NCI-H2081 (cell line): ENCODE measurements at places on chromosomes 11 and 22.

DNA sequence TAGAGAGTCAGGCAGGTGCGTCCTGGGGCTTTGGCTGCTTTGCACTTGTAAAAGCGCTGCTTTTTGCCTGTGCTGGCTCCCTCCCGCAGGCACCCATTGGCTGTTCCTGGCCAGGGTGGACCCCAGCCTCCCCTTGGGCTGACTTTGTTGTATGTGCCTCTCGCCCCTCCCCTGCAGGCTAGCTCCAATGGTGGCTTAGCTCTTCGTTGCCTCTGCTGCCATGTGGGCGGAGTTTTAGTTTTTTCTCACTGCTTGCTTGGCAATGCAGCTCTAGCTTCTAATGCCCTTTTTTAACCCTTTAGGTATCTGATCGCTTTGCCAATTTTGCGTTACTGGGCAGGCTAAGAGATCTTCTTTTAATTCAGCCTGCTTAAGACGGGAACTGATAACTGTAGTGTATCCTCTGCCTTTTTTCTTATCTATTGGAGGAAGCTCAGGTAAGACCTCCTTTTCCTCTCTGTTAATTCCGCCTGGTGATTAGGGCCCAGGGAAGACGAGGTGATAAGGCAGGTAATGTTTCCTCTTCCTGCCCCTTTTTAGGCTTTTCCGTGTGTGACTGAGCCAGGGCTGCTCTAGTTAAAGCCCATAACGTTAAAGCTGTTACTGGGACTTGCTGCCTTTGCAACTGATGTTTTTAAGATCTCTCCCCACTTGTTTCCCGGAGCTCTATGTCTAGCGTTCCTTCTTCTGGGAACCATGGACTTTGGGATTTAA lies 11.7 kb upstream of the GLYATL1 start:
- peak; percentile 82 for DNase-seq

- no peak for DNase-seq
Measured at GRCh38 chr22:43092085-43092484, 2.9 kb upstream of the TTLL1 start.

- no peak for DNase-seq
Measured at GRCh38 chr11:10540546-10540914, 457 bp downstream of the RNF141 start.

DNA sequence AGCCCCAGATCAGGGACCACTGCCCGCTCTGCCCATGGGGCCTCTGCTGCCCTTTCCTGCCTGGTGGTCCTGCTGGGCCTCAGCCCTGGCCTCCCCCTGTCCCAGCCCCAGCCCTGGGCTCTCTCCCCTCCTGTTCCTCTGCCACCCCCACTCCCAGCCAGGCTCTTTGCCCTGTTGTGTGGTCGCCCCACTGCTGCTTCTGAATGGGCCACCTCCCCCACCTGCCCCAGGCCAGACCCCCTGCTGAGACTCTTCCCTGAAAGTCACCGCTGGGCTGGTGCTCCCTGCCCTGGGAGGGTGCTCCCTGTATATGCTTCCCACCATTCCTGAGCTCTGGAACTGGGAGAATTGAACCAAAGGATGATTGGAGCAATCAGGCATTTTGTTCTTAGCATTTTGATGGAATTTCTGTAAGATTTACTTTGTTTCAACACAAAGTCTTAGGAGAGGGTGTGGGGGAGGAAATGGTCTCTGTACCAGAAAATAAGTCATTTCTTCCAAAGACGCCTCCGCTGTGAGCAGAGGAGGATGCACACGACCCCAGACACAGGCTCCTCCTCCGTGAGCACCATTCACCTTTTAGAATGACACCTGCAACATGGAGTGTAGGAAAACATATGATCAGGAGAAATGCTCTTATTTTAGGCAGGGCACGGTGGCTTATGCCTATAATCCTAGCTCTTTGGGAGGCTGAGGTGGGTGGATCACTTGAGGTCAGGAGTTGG lies 5.2 kb downstream of the APOBEC3B start:
- DNase-seq, result no peak

- no peak for DNase-seq
Measured at GRCh38 chr11:126362879-126363655, 7.6 kb downstream of the ST3GAL4 start.

- no peak for DNase-seq
Measured at GRCh38 chr11:2220173-2220771, 48.7 kb upstream of the TH start.

GRCh38 chr22:49236541-49237075 lies 591.1 kb downstream of the BRD1 start:
- no peak for DNase-seq

DNA sequence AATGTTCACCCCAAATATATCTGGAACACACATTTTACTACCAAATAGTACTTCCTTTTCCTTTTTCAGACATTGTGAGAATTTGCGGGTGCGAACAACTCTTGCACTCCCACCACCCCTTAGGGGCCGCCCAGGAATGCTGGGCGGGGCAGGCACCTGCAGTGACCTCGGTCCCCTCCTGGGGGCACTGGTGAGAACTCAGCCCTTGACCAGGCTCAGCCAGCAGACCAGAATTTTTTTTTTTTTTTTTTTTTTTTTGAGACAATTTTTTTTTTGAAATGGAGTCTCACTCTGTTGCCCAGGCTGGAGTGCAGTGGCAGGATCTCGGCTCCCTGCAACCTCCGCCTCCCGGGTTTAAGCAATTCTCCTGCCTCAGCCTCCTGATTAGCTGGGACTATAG lies 75.8 kb downstream of the ARHGAP8 start:
- no peak for DNase-seq

DNA sequence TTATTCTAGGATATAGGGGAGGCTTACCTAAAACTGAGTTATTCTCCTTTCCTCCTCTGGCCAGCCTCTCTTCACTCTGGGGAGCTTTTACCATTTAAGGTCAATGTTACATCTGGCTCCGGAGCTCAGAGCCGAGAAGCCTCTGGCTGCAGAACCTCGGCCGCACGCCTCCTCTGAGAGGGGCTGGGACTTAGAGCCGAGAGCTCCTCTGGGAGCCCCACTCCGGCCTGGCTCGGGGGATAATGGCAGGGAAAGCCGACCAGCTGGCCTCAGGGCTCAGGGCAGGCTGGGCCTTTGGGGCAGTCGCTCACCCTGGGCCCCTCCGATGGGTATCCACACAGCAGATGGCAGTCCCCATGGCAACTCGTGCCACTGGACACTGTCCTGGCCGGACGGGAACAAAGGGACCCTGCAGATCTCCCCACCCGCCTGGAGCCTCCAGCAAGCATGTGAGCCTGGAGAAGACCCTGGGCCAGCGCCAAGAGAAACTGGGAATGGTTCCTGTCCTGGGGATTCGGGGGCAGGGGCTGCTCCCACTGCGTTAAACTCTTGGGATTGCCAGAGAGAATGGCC lies at the start of gene IRAG1:
TSS of gene IRAG1 (minus strand) at position 247 of the 573 bp plus-strand sequence. CDS start at position 94, 153 bp downstream.
- no peak for DNase-seq

- no peak for DNase-seq
Measured at GRCh38 chr11:1952806-1953482, 5.8 kb downstream of the MRPL23 start.

DNA sequence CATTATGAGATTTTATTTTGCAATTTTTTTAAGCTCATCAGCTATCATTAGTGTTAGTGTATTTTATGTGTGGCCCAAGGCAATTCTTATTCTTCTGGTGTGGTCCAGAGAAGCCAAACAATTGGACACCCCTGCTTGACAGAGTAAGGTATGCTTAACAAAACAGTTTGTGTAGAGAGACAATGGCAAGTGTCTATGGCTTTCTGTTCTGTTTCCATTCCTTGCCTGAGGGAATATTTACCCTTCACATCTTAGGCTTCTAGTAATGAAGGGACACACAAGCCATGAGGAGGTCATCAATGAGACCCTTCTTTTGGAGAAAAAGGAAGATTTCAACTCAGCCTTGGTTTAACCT lies 1278.4 kb upstream of the TENM4 start:
- DNase-seq, result no peak

GRCh38 chr11:115503083-115503885 lies 931 bp downstream of the CADM1 start:
- DNase-seq, result peak; percentile 69

- DNase-seq, result no peak
Measured at GRCh38 chr11:6931146-6931713, 5.0 kb downstream of the ZNF215 start.

- DNase-seq, result no peak
Measured at GRCh38 chr11:36628765-36629244, 30.8 kb upstream of the RAG2 start.

DNA sequence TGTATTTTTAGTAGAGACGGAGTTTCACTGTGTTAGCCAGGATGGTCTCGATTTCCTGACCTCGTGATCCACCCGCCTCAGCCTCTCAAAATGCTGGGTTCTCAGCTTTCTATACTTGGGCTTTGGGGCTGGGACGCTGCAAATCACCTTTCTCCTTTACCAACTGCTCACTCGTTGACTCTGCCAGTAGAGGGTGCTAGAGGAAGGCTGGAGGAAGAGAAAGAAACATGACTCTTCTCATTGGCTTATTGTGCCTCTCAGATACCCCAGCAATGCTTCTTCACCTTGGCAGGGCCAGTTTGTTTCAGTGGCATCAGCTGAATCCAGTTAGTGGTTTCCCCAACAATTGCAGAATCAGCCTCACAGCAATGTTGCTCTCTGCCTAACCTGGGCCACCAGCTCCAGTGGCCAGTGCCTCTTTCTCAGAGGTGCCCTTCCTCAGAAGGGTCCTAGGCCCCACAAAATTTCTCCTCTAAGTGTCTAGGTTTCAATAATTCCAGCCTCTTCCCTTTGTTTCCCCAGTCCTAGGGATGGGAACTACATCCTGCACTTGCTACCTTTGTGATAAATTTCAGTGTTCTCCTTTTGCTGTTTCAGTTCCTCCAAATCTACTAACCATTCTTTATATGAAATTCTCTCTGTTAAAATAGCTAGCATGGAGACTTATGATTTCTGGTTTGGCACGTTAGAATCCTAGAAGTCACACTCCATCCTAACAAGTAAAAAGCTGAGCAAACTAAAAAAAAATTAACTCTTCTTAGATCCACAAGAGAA lies 71.5 kb upstream of the VSTM5 start:
- peak; percentile 64 for DNase-seq

DNA sequence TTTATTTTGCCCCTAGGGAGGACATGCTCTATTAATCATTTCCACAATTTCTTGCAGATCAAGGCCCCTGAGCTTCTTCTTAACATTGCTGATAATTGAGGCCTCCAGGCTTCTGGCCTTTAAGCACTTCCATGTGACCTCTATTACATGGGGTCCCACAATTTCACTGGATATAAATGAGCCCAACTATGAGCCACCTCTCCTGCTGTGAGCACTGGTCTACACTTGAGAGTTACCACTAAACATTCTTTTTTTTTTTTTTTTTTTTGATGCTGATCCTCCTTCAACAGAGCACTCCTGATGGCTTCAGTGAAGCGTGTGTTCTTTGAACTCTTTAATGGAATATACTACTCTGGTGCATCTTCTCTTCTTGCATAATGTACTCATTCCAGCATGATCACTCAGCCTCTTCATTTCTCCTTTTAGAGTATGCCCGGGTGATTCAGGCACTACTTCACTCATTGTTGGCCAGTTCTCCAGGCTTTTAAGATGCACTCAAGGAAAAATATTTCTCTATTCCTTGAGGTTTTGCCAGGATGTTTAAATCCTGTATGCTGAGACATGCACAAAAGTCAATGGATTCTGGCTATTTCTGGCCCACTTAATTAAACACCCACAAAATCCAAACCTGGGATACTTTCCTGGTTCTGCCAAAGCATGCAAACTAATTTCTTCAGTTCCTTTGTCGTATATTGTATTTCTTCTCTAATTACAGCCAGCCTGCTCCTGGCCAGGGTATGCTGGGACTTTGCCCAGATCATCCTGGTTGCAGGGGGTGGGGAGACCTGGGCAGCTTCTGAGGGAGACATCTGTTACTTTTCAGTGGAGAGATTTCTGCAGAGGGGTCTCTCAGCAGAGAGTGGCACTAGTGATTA lies 257.8 kb upstream of the LUZP2 start:
- no peak for DNase-seq

DNA sequence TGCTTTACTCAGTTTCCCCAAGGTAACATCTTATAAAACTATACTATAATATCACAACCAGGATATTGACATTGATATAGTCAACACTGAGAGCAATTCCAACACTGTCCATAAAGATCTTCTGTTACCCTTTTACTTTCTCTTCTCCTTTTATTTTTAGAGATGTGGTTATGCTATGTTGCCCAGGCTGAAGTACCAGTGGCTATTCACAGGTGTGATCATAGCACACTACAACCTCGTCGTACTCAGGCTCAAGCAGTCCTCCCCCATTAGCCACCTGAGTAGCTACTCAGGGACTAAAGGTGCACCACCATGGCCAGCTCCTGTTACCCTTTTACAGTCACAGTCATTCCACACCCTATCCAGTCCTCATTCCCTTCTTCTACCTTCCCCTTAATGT lies 119.7 kb downstream of the CWF19L2 start:
- no peak for DNase-seq

- no peak for DNase-seq
Measured at GRCh38 chr11:66064571-66064970, 5.5 kb upstream of the PACS1 start.

DNA sequence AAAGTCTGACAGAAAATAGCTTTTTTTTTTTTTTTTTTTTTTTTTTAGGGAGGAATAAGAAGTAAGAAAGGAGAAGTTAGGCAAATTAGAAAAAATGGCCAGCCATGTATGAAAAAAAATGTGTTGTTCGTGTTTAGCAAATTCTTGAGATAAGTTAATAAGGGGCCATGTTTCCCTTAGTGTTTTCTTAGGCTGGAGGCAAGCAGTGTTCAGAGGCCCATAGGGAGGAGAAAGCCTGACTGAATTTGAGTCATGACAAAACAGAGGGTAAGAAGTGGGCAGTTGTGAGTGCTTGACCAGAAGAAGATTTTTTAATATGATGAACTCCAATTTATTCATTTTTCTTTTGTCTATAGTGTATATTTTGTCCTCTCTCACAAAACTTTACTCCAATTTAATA lies 766.4 kb downstream of the FAM181B start:
- no peak for DNase-seq

- no peak for DNase-seq
Measured at GRCh38 chr22:20271114-20271994, 3.2 kb upstream of the RTN4R start.

DNA sequence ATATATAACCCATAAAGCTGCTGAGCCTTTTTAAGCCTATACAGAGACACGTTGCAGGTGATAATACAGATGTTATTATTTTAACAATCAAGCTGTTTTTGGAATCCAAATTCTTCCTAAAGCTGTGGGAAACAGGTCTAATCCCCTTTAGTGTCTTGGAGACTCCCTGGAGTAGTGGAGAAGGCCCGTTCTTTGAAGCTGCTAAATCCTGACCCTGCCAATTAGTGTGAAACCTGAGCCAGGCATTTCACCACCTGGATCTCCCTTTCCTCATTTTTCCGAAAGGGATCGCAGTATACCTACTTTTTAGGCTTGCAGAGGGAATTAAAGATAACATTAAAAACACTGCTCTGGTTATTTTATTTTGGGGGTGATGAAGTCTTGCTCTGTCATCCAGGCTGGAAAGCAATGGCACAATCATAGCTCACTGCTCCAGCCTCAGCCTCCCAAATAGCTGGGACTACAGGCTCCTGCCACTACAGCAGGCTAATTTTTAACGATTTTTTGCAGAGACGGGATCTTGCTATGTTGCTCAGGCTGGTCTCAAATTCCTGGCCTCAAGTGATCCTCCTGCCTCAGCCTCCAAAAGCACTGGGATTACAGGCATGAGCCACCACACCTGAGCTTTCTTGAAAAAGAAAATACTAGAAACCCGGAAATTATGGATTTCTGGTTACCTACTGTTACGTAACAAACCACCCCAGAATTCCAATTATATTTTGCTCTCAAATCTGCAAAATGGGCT lies 1.7 kb upstream of the EIF4ENIF1 start:
- DNase-seq, result no peak

GRCh38 chr11:68309621-68310185 lies 2.7 kb upstream of the LRP5 start:
- DNase-seq, result no peak
